ENCODE measurements at places on chromosomes 2 and 18.

- no peak for DNase-seq
Observed at GRCh38 chr2:23069156-23069555, 315.8 kb upstream of the KLHL29 start.

DNA sequence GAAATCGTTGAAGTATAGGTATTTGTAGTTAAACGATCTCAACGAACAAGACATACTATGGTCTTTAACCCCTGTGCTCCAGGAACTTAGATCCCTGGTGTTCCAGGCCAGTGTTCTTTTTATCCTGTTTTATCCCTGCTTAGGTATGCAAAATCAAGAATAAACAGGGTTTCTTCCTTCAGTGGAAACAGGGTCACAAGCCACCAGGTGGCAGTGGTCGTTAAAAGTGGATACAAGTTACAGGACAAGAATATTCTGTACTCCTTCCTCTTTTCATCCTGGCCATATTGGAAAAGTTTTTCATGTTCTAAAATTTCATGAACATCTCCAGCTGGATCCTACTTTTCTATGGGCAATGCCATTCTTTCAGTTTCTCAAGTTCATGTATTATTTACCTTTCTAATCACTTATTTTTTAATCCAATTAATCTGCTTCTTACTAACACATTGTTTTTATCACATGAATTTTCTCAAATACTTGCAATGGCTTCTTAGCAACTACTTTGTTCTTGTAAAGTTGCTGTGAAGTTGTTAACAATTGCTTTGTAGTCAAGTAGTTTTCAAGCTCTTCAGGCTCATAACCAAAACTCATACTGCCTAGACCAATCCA, 16.4 kb upstream of the HNMT start:
- no peak for DNase-seq

DNA sequence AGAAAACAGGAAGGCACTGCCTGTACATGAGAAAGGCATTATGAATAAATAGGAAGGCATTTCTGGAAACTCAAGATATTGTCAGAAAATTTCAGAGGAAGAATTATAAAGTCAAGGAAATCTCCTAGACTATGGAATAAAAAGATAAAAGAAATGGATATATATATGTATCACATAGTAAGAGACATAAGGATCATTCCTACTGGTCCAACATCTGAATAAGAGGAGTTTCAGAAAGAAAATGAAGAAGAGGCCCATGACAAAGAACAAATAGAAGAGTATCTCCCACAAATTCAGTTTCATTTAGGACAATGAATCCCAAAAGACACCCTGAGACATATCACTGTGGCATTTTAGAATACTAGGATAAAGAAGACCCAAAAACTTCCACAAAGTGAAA, 178.8 kb downstream of the PRKCE start:
- no peak for DNase-seq

DNA sequence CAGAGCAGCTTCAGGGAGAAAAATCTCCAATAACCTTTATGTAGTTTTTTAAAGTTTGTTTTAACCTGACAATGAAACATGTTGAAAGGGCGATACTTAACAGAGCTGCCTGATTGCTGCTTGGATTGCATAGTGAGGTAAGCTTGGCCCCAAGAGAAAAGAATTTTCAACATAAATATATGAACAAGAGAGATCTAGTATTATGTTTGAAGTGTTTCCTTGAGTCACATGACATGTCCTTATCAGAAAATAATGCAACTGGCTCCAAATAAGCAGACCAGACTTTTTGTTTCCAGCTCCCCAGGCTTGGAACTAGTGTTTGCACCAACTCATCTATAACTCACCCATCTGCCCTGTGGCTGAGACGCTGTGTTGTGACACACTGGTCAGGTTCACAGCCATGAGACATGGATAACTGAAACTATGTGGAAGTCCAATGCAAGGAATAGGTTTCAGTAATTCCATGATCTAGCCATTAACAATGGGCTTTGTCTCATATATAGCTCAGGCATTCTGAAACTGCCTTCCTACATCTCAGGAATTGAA, 44.7 kb downstream of the ABCB11 start:
- no peak for DNase-seq

- DNase-seq, result no peak
Observed at GRCh38 chr18:7844017-7844416, 276.9 kb downstream of the PTPRM start.

DNA sequence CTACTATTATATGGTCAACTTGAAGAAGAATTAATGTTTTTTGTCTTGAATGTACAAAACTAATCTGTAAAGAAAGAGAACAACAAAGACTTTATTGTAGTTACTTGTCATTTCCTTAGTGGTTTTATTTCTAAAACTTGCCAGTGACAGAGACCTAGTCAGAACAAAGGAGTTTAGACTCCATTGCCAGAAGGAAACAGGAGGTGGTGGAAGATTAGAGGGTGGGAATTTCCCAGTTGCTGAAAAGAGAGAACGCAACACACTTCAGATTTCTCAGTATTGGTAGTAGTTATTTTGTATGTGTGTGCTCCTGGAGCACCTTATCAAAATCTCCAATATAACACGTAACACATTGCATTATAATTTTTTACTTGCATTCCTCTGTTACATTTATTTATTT, 81.4 kb downstream of the CDCA7 start:
- no peak for DNase-seq

GRCh38 chr2:43715300-43716098, 39.3 kb upstream of the C1GALT1C1L start:
- DNase-seq, result no peak

GRCh38 chr2:129712676-129712985, 266.8 kb upstream of the RAB6C start:
- DNase-seq, result no peak

DNA sequence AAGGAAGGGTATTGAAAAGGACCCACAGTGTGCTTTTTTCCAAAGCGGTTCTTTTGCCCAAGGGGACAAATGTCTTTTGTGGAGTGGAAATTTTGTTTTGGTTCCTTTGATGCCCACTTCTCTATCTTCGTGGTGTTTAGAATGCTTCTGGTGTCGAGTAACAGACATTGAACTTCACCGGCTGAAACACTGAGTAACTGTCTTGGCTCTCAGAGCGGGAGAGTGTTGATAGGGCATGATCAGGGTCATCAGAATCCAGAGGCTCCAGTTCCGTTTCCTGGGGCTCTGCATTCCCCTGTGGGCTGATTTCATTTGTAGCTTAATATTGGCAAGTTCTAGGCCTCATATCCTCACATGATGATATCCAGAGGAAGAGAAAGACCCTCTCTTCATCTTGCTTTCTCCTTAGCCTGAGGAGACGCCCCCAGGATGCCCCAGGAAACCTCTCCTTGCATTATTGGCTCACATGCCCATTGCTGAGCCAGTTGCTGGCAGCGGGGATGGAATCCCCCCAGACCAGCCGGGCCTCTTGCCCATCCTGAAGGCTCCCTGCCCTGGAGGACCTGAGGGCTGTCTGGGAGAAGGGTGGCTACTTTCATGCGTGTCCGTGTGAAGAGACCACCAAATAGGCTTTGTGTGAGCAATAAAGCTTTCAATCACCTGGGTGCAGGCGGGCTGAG, 27.9 kb upstream of the AGFG1 start:
- DNase-seq, result no peak

- no peak for DNase-seq
Observed at GRCh38 chr2:236604575-236605344, 35.1 kb downstream of the ACKR3 start.

GRCh38 chr2:195364015-195364965, 292.7 kb upstream of the SLC39A10 start:
- DNase-seq, result no peak

Data from activated CD4-positive, alpha-beta T cell treated with anti-CD3 and anti-CD28 coated beads for 1 hour (primary cell).